ENCODE measurements at places on chromosomes 4 and X.

- DNase-seq: no peak
These were observed 148.2 kb downstream of the RASL11B start for GRCh38 chr4:53010318-53010717.

- no peak for DNase-seq
These were observed 14.5 kb upstream of the LNX1 start for GRCh38 chr4:53605783-53606182.

DNA sequence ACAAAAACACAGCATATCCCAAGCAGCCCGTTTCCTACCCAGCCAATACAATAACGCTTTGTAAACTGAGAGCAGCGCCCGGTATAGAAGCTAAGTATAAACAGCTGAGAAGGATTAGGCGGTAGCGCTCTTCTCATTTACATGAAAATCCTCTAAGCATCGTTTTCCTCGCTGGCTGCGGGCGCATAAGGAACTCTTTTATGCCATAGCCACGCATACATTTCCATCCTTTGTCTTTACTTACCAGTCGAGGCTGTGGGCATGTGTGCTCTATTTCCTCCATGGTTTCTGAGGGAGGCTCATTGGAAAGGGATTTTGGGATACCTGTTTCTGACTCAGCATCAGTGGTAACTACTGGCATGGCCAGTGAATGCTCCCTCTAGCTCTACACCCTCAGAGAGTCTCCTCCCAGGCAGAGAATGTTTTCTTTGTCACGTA is 383 bp downstream of the PCYT1B start:
- no peak for DNase-seq

GRCh38 chr4:69576251-69576877 is 63.1 kb downstream of the UGT2A2 start:
- no peak for DNase-seq

DNA sequence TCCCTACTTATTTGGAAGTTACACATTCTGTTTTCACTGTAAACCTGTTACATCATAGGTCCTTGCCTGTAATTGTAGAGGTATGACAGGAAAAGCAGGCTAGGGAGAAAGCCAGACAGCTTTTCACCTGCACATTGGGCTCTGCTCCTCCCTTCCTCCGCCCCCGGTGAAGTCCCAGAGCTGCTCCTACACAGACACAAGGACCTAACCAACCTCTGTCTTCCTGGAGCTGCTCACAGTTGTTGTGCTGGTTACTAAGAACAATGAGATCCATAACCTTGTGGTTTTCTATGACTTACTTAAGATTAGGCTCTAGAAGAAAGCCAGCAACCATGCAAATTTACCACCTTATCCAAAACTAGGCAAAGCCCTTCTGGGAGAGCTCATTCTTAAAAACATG is 40.0 kb downstream of the MOSPD2 start:
- no peak for DNase-seq

- DNase-seq: peak; percentile 12
These were observed 137.3 kb upstream of the RPL34 start for GRCh38 chr4:108483079-108483478.

- DNase-seq: no peak
These were observed 26.1 kb upstream of the FAT1 start for GRCh38 chr4:186749611-186750281.

GRCh38 chr4:55242506-55242905 is 103.5 kb upstream of the SRD5A3 start:
- DNase-seq: no peak

- DNase-seq: no peak
These were observed 152.9 kb downstream of the COL4A6 start for GRCh38 chrX:108285356-108285755.

DNA sequence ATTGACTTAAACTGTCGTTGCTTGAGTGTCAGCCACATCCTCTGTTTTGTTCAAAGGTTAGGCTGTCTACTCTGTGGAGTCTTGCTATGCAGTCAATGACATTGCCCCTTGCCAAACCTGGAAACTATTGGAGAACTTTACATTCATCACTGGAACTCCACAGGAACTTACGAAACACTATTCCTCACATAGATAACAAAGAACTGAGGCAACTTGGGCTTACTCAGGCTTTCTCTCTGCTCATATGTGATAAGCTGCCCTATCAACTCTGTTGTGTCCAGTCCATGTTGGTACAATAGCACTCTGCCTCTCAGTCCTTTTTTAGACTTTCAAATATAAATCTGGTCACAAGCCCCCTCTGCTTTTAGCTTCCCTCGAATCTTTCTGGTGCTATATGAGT is 9.4 kb downstream of the NPY5R start:
- DNase-seq: no peak

GRCh38 chr4:183670251-183670650 is 11.2 kb downstream of the TRAPPC11 start:
- no peak for DNase-seq

DNA sequence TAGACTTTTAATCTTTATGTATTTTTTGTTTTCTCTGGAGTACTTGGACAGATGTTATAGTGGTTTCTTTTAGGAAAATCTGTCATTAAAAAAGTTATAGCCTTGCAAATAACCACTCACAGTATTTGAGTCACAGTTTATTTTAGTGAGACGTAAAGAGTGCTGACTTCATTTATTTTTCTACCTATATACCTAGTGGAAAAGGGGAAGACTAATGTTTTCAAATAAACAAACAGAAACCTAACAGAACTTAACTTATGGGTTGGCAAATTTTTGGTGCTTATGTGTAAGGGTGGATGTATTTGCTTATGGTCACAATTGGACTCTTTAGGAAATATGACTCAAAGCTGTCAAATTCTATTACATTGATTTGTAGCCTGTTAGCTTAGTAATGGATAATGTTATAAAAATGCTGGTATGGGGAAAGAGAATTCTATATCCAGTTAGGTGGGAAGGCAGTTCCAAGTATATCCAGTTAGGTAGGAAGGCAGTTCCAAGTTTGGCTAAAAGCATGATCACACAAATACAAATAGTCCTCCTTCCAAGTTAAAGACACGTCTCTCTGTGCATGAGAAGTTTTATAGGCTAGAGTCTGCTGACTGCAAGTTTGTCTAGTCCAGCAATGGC is 61.9 kb downstream of the SLC9A6 start:
- DNase-seq: no peak

- no peak for DNase-seq
These were observed 91.0 kb upstream of the TRIM2 start for GRCh38 chr4:153113061-153113837.

GRCh38 chr4:138680989-138681604 is 334.5 kb upstream of the NOCT start:
- peak; percentile 76 for DNase-seq

- no peak for DNase-seq
These were observed 8.7 kb downstream of the PDE6B start for GRCh38 chr4:633976-634598.

GRCh38 chrX:71183341-71183740 is 38.7 kb downstream of the NLGN3 start:
- DNase-seq: no peak

DNA sequence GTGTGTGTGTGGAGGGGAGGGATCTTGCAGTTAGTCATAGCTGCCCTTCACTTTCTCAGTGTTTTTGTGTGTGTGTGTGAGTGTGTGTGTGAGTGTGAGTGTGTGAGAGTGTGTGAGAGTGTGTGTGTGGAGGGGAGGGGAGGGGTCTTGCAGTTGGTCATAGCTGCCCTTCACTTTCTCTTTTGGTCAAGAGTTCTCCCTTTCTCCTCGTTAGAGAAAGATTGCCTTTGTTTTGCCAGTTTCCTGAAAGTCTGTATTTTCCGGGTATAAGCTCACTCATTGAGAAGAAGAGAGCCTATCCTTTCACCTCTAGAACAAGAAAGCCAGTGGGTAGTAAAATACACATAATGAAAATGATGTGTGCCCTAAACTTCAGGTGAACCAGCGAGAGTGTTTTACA is 75.2 kb upstream of the ENPP6 start:
- DNase-seq: no peak

- DNase-seq: no peak
These were observed 80.9 kb downstream of the KDM6A start for GRCh38 chrX:44953734-44954502.

DNA sequence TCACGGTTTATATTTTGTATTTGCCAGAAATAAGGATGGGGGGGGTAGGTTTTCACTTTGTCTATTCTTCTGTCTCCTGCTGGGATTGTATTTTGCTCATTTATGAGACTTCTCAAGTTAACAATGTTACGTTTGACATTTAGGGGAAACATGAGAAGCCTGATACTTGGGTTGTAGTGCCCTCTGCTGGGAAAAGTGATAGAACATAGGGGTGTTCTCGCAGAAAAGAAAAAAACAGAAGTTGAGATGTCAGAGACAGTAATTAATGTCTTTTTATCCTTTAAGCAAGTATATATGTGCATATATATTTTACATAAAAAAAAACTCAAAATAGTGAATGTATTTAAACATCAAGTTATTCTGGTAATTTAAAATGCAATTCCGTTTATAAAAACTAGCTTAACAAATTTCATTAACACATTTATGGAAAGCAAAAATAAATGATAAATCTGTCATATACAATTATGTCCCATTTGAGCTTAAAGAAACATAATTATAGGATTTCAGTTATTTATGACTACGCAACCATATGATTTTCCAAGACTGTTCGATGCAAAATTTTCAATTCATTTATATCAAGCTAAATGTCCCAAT is 46.0 kb upstream of the TMPRSS11F start:
- peak; percentile 38 for DNase-seq

DNA sequence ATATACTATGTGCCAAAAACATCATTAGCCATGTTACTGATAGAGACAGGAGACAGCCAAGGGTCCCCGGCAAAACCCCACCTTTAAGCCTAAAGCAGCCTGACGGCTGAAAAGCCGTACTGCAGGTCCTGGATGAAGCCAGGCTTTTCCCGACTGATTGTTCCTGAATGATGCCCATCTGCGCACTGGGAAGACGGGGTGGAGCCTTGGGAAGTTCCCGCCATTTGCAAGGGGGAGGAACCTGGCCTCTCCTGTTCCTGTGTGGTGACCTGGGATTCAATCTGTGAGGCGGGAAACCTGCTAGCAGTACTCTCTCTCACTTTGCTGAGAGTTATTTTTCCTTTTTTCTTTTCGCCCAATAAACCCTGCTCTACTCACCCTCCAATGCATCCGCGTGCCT is 15.1 kb upstream of the CAMK2D start:
- DNase-seq: no peak

DNA sequence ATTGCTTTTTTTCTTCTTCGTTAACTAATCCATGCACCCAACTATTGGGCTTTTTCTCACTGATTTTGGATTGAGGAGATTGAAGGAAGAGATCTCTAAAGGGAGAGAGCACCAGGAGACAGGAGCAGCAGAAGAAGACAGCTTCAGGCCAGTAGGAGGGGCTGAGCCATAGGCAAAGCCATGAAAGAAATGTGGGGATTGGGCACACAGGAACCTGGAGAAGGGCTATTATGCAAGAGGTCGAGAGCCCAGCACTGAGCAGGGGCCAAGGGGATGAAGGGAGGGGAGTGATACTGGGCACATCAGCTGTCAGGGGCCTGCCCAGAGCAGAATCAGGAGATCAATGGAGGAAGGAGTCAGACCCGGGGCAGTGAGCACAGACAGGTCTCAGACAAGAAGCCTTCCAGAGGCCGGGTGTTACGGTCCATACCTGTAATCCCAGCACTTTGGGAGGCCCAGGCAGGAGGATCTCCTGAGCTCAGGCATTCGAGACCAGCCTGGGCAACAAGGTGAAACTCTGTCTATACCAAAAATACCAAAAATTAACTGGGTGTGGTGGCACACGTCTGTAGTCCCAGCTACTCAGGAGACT is 140.9 kb downstream of the BCOR start:
- no peak for DNase-seq

DNA sequence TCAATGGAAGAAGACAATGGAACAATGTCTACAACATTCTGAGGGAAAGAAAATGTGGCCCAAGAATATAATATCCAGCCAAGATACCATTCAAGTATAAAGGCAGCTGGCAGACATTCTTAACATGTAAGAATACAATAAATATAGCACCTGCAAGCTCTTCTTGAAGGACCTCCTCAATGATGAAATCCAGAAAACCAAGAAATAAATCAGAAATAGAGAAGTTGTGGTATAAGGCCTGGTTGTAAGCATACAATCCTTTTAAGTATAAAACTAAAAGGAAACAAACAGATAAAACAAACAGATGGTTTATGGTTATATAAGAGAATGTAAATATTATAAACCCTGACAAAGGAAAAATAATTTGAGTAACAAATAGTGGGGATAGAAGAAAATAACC is 33.4 kb downstream of the SYTL4 start:
- DNase-seq: no peak
